Activated CD8-positive, alpha-beta memory T cell treated with anti-CD3 and anti-CD28 coated beads for 4 hours (primary cell): ENCODE measurements at places on chromosomes 4 and X.

DNA sequence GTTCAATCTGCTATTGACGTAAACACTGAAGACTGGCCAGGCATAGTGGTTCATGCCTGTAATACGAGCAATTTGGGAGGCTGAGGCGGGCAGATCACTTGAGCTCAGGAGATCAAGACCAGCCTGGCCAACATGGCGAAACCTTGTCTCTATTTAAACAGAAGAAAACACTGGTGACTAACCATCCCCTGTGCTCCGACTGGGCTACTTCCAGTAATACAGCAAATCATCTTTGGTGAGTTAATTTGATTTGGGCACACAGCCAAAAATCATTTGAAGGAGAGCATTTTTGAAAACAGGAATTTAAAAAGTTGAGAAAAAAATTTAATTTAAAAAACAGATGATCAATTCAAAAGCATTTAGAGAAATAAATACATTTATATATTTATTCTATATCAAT is 52.0 kb downstream of the SEC24D start:
- no peak for DNase-seq

DNA sequence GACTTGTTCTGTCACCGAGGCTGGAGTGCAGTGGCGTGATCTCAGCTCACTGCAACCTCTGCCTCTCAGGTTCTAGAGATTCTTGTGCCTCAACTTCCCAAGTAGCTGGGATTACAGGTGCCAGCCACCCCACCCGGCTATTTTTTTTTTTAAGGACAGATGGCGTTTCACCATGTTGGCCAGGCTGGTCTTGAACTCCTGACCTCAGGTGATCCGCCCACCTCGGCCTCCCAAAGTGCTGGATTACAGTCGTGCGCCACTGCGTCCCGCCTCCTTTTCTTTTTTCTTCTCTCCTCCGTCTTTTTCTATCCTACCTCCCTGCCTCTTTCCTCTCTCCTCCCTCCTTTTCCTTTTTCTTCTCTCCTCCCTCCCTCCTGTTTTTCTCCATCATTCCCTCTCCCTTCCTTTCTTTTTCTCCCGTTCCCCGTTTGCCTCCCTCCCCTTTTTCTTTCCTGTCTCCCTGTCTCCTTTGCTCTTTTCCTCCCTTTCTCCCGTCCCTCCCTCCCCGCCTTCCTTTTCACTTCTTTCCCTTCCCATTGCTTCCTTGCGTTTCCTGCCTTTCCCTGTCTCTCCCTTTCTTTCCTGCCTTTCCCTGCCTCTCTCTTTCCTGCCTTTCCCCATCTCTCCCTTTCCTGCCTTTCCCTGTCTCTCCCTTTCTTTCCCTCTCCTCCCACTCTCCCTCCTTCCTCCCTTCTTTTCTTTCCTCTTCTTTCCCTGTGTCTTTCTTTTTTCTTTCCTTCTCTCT is 2.1 kb upstream of the SLC25A6 start:
- DNase-seq: no peak

GRCh38 chr4:82988323-82988832 is 22.2 kb downstream of the LIN54 start:
- DNase-seq: no peak

GRCh38 chr4:34972189-34972588 is 1272.1 kb downstream of the ARAP2 start:
- DNase-seq: no peak

DNA sequence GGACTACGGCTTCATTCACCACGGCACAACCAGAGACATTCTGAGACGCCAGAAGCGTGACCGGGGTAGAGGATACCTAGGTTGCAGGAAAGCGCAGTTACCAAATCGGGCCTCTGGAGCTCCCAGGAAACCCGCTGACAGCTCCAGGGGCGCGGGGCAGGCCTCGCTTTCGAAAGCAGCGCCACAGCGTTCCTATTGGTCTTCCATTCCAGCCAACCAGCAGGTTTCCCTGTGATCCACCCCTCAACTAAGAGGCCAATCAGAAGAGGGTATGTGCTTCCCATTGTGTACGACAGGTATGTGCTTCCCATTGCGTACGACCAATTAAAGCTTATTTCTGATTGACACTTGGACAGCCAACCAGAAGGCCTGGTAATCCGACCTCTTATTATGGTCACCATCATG is 14.9 kb downstream of the SNX12 start:
- DNase-seq: no peak
